ENCODE measurements at places on chromosomes 5 and 9.

DNA sequence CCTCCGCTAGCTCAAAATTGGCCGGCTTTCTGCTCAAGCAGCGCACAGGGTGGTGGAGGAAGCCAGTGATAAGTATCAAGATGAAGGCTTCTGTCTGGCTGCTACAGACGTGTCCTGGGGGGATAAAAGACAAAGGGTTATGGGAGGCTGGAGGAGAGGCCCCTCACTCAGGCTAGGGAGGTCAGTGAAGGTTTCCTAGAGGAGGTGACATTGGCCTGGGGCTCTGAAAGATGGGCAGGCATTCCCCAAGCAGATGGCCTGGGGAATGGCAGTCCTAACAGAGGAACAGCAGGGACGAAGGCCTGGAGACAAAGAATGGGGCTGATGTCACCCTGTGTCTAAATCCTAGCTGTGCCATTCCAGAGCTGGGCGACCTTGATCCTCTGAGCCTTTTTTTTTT, 32.3 kb downstream of the OLFML2A start:
- DNase-seq, result no peak
- no peak overlapping the region for H3K4me3 ChIP-seq
- H3K36me3 ChIP-seq, result no peaks in the 10 kb centered on the region
- no peaks in the 10 kb centered on the region for H3K27me3 ChIP-seq
- no peak overlapping the region for H3K27ac ChIP-seq

DNA sequence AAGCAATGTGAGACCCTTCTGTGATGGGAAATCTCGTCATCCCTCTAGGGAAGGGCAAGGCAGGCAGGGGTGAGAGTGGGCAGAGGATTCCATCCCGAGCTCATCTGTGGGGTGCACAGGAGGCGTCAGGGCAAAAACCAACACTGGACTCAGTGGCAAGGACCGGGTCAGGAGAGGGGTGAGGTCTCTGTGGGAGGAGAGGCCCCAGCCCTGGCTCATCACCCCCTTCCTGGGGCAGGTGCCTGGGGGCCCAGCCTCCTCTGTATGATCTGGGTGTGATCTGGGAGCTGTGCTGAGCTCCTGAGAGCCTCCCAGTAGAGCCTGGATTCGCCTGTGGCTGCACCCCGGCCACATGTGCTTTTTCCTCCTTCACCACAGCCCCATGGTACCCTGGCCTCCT, 597 bp downstream of the SPATA31E1 start:
- H3K4me3 ChIP-seq, result no peak overlapping the region
- no peaks in the 10 kb centered on the region for H3K4me1 ChIP-seq
- H3K27ac ChIP-seq, result no peak overlapping the region
- DNase-seq, result no peak

DNA sequence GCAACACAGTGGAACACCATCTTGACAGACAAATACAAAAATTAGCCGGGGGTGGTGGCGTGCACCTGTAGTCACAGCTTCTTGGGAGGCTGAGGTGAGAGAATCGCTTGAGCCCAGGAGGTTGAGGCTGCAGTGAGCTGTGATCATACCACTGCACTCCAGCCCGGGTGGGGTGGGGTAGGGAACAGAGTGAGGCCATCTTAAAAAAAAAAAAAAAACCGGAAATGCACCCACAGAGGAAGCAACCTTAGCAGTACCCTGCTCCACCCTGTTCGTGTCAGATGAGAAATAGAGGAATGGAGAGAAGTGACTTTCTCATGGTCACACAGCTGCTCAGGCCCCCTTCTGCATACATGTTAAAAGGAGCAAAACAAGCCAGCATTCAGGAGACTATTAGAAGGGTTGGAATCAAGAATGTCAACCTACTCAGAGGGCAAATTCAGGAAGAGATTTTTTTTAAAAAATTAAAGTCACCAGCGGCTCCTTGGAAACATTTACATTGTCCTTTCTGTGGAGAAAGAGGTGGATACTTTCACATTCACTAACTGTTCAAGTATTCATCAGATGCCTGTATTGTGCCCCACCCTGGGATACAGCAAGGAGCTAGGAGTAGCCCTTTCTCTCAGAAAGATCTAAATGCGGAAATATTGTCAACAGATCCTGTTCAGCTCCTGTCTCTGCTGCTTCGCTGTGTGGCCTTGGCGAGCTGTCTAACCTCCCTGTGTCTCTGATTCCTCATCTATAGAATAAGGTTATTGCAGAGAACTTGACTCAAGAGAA, 41.0 kb downstream of the CYFIP2 start:
- peaks cover 3% of the 10 kb centered on the region for H3K4me1 ChIP-seq
- H3K4me3 ChIP-seq, result no peak overlapping the region
- no peaks in the 10 kb centered on the region for H3K27me3 ChIP-seq
- no peak for DNase-seq

- H3K27ac ChIP-seq, result no peak overlapping the region
- no peak overlapping the region for H3K4me3 ChIP-seq
- H3K27me3 ChIP-seq, result no peaks in the 10 kb centered on the region
- no peaks in the 10 kb centered on the region for H3K36me3 ChIP-seq
These were observed 38.1 kb upstream of the TUSC1 start for GRCh38 chr9:25716220-25716872.

GRCh38 chr5:132813599-132814502, 749 bp downstream of the SOWAHA start:
- peaks cover 8% of the 10 kb centered on the region for H3K4me1 ChIP-seq
- DNase-seq, result no peak
- peak overlapping the region; percentile 2 for H3K4me3 ChIP-seq
- H3K27ac ChIP-seq, result no peak overlapping the region

DNA sequence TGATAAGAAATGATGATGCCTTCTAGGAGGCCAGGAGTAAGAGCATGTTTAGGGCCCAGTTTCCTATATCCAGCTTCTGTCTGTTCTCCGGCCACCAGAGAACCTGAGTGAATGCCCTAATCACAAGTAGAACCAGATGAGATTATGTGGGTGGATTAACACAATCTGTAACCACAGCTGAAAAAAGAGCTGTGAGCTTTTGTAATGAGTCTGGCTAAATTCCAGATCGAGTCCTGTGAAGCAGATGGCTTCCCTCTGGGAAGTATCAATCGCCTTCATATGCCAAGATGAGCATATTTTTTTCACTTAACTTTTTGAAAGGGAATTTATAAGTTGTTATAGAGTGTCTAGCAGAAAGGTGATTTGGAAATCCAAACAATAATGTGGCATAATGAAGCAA, 99.8 kb downstream of the NNT start:
- peak overlapping the region; percentile 6 for H3K27ac ChIP-seq
- no peak for DNase-seq
- peaks cover 40% of the 10 kb centered on the region for H3K36me3 ChIP-seq

- H3K4me1 ChIP-seq, result peaks cover 7% of the 10 kb centered on the region
- no peaks in the 10 kb centered on the region for H3K27me3 ChIP-seq
- no peak overlapping the region for H3K4me3 ChIP-seq
These were observed 230.5 kb downstream of the SYK start for GRCh38 chr9:91032121-91032531.

GRCh38 chr5:39337252-39337915, 26.9 kb downstream of the C9 start:
- no peaks in the 10 kb centered on the region for H3K4me1 ChIP-seq
- no peaks in the 10 kb centered on the region for H3K36me3 ChIP-seq
- H3K27ac ChIP-seq, result no peak overlapping the region
- H3K4me3 ChIP-seq, result no peak overlapping the region

DNA sequence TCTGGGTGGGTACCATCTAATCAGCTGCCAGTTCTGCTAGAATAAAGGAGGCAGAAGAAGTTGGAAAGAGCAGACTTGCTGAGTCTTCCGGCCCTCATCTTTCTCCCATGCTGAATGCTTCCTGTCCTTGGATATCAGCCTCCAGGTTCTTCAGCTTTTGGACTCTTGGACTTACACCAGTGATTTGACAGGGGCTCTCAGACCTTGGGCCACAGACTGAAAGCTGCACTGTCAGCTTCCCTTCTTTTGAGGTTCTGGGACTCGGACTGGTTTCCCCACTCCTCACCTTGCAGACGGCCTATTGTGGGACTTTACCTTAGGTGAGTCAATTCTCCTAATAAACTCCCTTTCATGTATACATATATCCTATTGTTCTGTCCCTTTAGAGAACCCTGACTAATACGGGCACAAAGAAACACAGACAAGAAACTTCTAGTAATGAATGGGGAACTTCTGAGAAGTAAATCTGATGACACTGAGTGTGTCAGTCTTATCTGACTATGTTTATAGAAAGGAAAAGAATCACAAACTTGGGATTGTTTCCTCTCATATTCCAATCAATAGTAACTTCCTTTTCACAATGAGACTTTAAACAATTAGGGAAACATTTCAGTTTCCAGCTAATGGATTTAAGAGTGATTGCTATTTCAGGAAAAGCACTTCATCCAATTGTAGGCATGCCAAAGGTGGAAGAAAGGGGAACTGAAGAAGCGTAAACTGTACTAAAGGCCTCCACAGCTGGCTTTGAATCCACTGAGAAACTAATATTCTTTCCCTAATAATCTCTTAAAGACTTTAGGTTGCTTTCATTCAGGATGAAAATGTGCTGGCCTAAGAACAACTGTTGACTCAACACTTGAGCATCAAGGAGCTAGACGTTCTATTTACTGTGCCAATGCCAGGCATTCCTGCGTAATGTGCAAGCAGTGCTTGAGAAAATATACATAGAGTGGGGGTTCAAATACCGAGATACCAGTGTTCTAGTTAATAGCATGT, 127.9 kb upstream of the PTGER4 start:
- H3K36me3 ChIP-seq, result no peaks in the 10 kb centered on the region
- DNase-seq, result no peak
- no peak overlapping the region for H3K4me3 ChIP-seq
- no peaks in the 10 kb centered on the region for H3K4me1 ChIP-seq
- H3K27ac ChIP-seq, result no peak overlapping the region

DNA sequence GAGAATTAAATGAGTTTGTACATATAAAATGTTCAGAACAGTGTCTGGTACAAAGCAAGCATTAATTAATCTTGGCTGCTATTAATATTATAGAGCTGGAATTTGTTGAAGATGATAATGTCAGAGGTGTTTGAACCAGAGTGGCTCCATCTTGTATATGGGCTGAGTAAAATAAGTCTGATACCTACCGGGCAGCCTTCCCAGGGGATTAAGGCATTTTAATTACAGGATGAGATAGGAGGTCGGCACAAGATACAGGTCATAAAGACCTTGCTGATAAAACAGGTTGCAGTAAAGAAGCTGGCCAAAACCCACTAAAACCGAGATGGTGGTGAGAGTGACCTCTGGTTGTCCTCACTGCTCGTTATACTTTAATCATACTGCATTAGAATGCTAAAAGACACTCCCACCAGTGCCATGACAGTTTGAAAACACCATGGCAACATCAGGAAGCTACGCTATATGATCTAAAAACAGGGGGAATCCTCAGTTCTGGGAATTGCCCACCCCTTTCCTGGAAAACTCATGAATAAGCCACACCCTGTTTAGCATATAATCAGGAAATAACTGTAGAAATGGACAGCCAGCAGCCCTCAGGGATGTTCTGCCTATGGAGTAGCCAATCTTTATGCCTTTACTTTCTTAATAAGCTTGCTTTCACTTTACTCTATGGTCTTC, 90.2 kb downstream of the PLK2 start:
- no peaks in the 10 kb centered on the region for H3K4me1 ChIP-seq
- DNase-seq, result no peak
- H3K36me3 ChIP-seq, result no peaks in the 10 kb centered on the region

- H3K27me3 ChIP-seq, result no peaks in the 10 kb centered on the region
- no peak overlapping the region for H3K27ac ChIP-seq
- no peaks in the 10 kb centered on the region for H3K36me3 ChIP-seq
- DNase-seq, result no peak
These were observed 133.9 kb downstream of the PTTG1 start for GRCh38 chr5:160555581-160555970.

- H3K4me3 ChIP-seq, result no peak overlapping the region
- H3K4me1 ChIP-seq, result no peaks in the 10 kb centered on the region
- no peak overlapping the region for H3K27ac ChIP-seq
- no peaks in the 10 kb centered on the region for H3K27me3 ChIP-seq
- no peaks in the 10 kb centered on the region for H3K36me3 ChIP-seq
These were observed 47.2 kb downstream of the PTGS1 start for GRCh38 chr9:122418016-122418415.

DNA sequence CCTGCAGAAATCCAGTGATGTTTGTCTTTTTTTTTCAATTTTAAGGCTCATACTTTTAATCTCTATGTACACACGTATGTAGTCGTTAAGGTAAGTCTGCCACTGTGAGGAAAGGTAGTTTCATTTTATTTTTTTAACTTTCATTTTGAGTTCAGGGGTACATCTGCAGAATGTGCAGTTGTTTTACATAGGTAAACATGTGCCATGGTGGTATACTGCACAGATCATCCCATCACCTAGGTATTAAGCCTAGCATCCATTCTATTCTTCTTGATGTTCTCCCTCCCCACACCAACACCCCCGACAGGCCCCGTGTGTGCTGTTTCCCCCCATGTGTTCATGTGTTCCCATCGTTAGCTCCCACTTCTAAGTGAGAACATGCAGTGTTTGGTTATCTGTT, 19.7 kb downstream of the MUSK start:
- no peak overlapping the region for H3K4me3 ChIP-seq
- no peaks in the 10 kb centered on the region for H3K36me3 ChIP-seq
- DNase-seq, result peak; percentile 17
- no peaks in the 10 kb centered on the region for H3K4me1 ChIP-seq

- no peaks in the 10 kb centered on the region for H3K4me1 ChIP-seq
- H3K27ac ChIP-seq, result no peak overlapping the region
- DNase-seq, result no peak
- no peaks in the 10 kb centered on the region for H3K27me3 ChIP-seq
These were observed 58.5 kb downstream of the CETN3 start for GRCh38 chr5:90351101-90351500.

GRCh38 chr5:29796013-29796412, 1397.5 kb upstream of the CDH6 start:
- peaks cover 12% of the 10 kb centered on the region for H3K4me1 ChIP-seq
- H3K36me3 ChIP-seq, result no peaks in the 10 kb centered on the region
- H3K4me3 ChIP-seq, result no peak overlapping the region
- no peaks in the 10 kb centered on the region for H3K27me3 ChIP-seq

GRCh38 chr9:134338394-134339182, 12.3 kb downstream of the RXRA start:
- H3K4me1 ChIP-seq, result peaks cover 62% of the 10 kb centered on the region

- no peak overlapping the region for H3K4me3 ChIP-seq
- no peaks in the 10 kb centered on the region for H3K36me3 ChIP-seq
- DNase-seq, result peak; percentile 51
- H3K27me3 ChIP-seq, result no peaks in the 10 kb centered on the region
- no peak overlapping the region for H3K27ac ChIP-seq
These were observed 136.4 kb upstream of the TBC1D2 start for GRCh38 chr9:98391867-98392266.

DNA sequence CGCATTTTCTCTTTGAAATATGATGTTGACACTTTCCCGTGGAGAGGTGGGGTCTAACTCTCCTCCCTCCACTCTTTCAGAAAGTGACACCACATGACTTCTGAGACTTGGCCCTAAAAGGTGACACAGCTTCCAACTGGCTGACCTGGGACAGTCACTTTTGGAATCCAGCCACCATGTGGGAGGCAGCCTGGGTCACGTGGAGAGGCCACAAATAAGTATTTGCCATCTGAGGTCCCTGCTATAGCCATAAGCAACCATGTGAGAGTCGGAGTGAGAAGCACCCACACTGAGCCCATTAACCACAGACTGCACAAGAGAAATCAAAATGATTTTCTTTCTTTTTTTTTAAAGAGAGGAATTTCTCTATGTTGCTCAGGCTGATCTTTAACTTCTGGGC, 4.1 kb upstream of the PHYKPL start:
- peak; percentile 53 for DNase-seq
- peaks cover 93% of the 10 kb centered on the region for H3K4me1 ChIP-seq
- no peak overlapping the region for H3K27ac ChIP-seq
- no peaks in the 10 kb centered on the region for H3K27me3 ChIP-seq
